Smooth muscle cell of the umbilical artery (primary cell): ENCODE measurements at places on chromosomes 12 and 14. TPM values are rescaled to one million over a fixed set of nuclear protein-coding genes. Genes with fewer than 3 reads are reported as not detected.

NRXN3 gene
- total RNA-seq, result 3.3 and 7.9 TPM in 2 replicates

ENDOU gene
- total RNA-seq, result under 0.01 and 0.14 TPM in 2 replicates

SCN8A gene
- 38.6 and 47.1 TPM in 2 replicates for total RNA-seq

SMIM10L1 gene
- 6.8 and 7.2 TPM in 2 replicates for total RNA-seq

REP15 gene
- total RNA-seq, result 2.1 and 5.0 TPM in 2 replicates

TAS2R10 gene
- 0.59 and 2.4 TPM in 2 replicates for total RNA-seq
